Lower lobe of right lung (tissue), 2 donors: ENCODE measurements at places on chromosomes 5 and 9. TPM values are rescaled to one million over a fixed set of nuclear protein-coding genes. Genes with fewer than 3 reads are reported as not detected.

The EIF4E1B gene
- not detected for total RNA-seq

The CD72 gene
- total RNA-seq, result 4.5 TPM

DNA sequence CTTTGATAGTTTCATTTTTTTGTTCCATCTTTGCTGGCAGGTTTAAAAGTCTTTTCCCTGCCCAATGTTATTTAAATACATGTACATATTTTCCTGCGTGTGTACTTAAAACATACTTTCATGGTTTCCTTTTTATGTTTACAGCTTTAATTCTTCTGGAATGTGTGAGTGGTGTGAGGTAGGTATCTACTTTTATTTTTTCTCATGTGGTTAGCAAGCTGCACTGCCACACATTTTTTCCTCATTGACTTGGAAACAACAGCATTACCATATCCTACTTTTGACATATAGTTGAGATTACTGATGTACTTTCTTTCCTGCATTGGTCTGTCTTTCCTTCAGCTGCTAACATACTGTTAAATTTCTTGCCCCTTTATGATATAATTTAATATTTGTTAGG lies 51.4 kb upstream of the COL15A1 start:
- DNase-seq, result no peak

DNA sequence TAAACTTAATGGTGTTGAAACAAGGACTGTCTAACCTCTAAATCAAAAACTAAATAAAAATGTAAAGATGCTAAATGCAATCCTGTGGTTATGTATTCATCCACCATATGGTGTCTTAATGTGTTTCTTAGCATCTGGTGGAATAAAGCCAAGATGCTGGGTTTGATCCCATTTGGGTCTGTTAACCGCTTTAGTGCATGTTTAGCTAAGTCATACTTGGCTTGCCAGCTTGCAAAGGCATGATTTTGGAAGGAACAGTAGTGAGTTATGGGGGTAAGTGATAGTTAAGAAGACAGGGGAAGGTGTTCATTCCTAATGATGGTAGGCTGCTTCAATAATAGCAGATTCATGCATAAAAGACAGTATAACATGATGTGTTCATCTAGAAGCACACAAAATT lies 139.0 kb upstream of the SLC27A6 start:
- no peak for DNase-seq

- no peak for DNase-seq
These were observed 1295.6 kb upstream of the CDH6 start for GRCh38 chr5:29897916-29898315.

GRCh38 chr9:120974921-120975320 lies 48.3 kb upstream of the TRAF1 start:
- no peak for DNase-seq

DNA sequence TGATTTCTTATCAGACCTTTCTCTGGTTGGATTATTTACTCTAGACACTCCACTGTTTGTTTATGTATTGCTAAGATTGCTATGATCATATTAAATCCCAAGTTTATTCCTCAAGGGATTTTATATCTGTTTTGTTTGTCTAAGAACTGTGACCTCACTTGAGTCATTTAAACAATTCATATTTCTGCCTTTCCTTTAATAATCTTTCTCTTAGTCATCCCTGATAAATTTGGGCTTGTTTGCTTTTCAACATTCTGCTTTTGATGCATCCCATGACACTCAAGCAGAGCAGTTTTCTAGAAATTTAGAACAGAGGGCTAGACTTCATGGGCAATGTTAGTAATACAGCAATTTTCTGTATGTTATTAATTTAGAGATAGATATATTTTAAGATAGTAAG lies 231.6 kb upstream of the TNC start:
- no peak for DNase-seq

GRCh38 chr9:135802876-135803419 lies 101.0 kb downstream of the KCNT1 start:
- DNase-seq, result no peak

GRCh38 chr5:133730866-133731265 lies 118.5 kb upstream of the FSTL4 start:
- no peak for DNase-seq
